ENCODE measurements at places on chromosomes 4 and X.

- no peak for DNase-seq
These were observed 30.4 kb upstream of the CPLX1 start for GRCh38 chr4:856225-856901.

DNA sequence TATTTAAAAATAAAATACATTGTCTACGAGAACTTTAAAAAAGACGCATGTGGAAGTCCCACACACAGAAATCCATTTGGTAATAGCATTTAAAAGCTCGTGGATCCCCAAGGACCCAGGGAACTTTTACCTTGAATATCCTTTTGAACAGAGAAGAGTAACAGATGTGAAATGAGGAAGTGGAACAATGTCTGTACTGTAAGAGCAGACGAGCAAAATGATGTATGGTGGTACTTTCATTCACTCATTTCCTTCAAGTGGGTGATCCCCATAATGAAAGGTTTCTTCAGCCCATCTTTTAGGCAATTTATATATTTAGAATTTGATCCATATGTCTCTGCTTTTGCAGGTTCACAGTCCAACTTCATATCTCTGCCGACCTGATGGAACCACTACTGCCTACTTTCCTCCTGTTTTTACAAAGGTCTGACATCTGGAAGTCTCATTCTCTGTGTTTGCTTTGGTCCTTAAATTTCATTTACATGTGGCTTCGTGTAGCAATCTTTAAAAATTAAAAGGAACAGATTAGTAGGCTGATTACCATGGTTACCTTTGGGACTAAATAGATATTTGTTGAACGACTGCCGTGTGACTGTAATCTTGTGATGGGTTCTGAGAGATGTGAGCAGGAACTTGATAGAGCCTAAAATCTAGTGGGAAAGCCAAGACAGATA is 188.4 kb downstream of the PALLD start:
- no peak for DNase-seq

DNA sequence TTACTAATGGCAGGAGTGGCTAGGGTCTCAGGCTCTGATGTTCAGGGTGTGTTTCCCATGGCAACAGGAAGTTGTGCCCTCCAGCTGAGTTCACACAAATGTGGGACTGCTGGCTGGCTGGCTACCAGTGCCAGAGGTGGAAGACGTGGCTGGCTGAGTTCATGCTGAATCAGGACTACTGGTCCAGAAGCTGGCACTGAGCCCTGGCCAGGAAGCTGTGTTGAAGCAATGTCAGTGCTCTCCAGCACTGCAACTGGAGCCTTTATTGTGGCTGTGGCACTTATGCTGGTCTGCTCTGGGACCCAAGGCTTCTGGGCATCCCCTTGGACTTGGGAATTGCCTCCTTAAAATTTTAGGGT is 42.0 kb upstream of the ZXDA start:
- no peak for DNase-seq

DNA sequence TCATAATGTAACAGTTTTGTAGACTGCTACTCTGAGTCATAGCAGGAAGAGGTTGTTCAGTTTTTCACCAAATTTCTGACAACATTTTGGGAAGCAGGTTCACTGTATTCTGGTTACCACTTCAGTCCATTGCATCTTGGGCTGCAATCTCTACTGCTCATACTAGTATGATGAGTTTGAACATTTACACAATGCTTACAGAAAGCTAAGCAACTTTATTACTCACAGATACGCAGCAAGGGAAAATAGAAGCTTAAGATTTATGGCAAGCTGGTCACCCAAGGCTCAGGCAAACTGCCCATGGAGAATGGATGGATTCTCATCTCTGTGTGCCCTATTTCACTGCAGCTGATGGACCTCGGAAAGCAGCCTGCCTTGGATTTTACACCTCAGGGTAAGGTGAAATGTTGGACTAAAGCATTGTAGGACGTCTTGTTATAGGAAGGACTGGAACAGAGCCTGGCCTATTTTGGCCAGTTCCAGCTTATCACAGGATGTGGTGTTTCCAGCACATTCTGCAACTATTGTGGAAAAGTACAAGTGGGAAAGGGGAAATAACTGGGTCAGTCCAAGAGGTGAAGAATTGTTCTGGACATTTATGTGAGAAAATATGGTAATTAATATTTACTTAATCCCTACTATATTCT is 887.1 kb upstream of the AGA start:
- DNase-seq = no peak

- DNase-seq = no peak
These were observed 37.4 kb downstream of the EDA2R start for GRCh38 chrX:66601522-66601921.

DNA sequence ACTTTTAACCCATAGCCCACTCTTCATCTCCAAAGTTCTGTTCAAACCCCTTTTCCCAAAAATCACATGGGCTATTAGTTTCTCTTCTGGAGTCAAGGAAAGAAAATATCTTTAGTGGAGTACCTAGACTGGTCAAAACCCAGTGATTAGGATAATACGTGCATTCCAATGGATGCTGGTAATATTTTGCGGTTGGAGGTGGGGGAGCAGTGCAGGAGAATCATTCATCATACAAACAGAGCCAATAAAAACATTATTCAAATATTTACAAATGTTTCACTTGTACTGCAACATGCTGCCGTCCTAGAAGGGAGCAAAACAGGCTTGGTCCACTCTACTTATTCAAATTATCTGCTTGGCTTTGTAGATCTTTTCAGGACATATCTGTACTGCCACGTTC is 57.2 kb upstream of the RAB9B start:
- DNase-seq = no peak

- no peak for DNase-seq
These were observed 15.8 kb upstream of the ACE2 start for GRCh38 chrX:15616531-15616930.

- DNase-seq = no peak
These were observed 93.1 kb downstream of the NSUN7 start for GRCh38 chr4:40842725-40843423.
